ENCODE measurements at places on chromosomes 16 and 17. TPM values are rescaled to one million over a fixed set of nuclear protein-coding genes. Genes with fewer than 3 reads are reported as not detected.
A peak's percentile ranks its signal among the peaks of the same experiment; 100 is the strongest.

DNA sequence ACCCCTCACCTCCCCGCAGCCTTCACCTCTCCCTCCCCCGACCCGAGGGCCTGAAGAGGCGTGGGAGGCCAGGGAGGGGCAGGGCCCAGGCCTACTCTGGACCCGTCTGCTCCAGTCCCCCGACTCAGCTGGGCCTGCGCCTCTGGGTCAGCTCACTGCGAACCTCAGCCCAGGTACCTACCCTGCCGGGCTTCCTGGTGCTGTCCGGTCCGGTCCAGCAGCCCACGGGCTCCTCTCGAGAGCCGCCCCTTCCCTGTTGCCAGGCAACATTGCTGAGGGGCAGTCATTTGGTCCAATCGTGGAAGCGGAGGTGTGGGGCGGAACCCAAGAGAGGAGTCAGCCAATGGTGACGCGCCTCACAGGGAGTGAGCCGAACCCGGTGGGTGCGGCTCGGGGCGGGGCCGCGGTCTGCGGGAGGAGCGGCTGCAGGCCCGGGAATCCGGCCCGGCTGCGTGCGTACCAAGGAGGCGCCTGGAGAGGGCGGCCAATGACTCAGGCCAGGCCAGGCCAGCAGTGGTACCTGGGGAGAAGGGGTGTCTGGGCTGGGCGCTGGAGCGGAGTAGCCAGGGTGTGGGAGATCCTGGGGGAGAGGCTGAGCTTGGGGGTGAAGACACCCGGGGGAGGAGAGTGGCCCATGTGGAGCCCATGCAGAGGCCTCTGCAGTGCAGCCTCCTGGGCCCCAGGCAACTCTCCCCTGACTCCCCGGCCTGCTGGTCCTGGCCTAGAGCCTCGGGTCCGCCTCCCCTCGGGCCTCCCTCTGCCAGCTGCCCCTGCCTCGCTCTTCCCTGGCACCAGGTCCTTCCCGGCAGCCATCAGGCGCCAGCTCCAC is at the start of gene MEAK7:
TSS of gene MEAK7 (minus strand) at position 240 of the 829 bp plus-strand sequence. CDS start 6,573 bp downstream, outside the sequence.
- DNase-seq = peak; percentile 98

The OMG gene
- total RNA-seq = 4.4 TPM

The SLC25A11 gene
- 67.8 TPM for total RNA-seq

DNA sequence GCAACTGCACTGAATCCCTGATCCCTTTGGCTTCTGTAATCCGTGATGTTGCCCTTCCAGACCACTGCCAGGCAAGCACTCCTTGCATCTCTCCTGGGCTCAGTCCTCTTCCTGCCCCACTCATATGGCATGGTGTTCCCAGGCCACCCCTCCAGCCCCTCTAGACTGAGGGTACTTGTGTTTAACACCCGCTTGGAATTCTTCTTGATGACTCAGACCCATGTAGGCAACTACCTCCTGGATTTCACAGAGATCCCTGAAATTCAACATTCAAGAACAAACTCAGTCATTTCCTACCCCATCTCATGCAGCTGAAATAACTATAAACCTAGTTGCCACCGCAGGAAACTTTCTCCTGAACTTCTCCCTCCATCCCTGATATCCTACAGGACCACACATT is 541.9 kb upstream of the CDH11 start:
- no peak for DNase-seq

The CNGB1 gene
- total RNA-seq = not detected

- DNase-seq = peak; percentile 37
Measured at GRCh38 chr17:74815550-74816370, 39.6 kb upstream of the NAT9 start.

DNA sequence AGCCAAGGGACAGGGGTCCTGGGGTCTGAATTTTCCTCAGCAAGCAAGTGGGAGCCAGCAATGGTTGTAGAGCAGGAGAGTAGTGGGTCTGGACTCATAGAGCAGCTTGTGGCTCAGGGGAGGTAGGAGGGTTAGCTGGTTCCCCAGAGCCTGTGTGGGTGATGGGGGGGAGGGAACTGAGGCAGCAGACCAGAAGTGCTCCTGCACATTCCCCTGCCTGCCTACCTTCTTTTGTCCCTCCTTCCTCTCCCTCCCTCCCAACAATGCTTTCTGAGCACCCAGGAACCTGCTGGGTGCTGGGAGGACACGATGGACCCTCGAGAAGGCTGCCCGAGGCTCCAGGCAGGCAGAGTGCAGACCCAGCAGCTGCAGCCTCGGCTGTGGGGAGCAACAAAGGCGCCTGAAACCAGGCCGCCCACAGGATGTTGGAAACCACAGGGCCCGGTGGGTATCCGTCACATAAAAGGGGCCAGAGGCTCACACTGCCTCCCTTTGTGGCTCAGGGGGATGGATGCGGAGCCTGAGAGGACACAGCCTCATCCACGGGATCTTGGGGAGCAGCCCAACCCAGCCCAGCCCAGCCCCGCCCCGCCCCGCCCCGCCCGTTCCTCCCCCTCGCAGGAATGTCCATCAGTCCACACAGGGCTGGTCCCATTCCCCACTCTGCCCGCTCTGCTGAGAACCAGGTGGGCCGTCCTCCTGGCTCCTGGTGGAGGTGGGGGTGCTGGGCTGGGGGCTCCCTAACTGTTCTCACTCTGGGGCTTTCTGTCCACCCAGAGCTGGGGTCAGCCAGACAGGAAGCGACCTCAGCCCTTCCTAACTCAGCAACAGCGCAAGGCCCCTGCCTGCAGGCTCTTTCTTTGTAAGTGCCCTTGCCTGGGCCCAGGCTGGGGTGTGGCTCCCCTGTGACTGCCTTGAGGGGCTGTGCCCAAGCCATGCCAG is 1.7 kb upstream of the NLRC3 start:
- peak; percentile 27 for DNase-seq

The GLP2R gene
- not detected for total RNA-seq

DNA sequence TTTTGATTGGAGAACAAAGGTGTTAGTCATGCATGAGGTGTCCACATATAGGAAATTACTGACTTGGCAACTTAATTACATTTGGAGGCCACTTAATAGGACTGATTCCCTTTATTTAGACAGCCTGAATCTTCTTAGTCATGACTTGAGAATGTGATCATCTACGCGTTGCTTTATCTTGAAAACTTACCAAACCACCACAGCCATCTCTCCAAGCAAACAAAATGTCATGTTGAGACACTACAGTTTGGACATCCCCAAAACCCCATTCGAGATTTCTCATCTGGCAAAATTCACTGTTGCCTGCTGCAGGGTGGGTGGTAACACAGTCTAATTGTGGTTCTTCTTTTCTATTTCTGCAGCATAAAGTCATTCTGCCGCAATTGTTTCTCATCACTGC is 176.5 kb upstream of the CDH5 start:
- DNase-seq = no peak

DNA sequence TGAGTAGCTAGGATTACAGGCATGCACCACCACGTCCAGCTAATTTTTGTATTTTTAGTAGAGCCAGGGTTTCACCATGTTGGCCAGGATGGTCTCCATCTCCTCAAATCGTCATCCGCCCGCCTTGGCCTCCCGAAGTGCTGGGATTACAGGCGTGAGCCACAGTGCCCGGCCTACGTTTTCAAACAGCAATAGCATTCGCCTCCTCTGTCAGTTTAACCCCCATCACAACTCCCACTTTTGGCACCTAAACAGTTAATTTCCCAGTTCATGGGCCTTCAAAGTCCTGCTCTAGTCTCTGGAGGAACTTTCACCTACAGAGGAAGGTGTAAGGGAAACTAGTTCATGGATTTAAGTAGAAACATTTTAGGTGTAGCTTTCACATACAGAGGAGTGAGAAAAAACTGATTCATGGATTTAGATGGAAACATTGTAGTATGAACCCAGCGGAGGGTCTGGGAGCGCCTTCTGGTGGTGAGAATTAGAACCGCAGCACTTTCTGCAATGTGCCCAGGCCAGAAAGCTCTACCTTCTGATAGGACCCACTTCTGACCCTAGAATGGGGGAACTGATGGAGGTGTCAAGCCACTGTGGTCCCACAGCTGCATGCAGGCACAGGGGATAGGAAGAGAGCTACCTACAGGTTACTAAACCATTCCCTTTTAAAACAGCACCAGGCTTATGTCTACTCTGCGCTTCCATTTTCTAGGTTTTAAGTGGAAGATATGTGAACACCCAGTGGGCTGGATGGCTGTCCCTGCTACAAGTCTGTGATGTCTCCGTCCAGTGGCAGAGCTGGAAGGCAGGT is 12.0 kb upstream of the MEOX1 start:
- peak; percentile 83 for DNase-seq

- no peak for DNase-seq
Measured at GRCh38 chr16:80656161-80656560, 115.4 kb downstream of the DYNLRB2 start.

The C16orf96 gene
- not detected for total RNA-seq

DNA sequence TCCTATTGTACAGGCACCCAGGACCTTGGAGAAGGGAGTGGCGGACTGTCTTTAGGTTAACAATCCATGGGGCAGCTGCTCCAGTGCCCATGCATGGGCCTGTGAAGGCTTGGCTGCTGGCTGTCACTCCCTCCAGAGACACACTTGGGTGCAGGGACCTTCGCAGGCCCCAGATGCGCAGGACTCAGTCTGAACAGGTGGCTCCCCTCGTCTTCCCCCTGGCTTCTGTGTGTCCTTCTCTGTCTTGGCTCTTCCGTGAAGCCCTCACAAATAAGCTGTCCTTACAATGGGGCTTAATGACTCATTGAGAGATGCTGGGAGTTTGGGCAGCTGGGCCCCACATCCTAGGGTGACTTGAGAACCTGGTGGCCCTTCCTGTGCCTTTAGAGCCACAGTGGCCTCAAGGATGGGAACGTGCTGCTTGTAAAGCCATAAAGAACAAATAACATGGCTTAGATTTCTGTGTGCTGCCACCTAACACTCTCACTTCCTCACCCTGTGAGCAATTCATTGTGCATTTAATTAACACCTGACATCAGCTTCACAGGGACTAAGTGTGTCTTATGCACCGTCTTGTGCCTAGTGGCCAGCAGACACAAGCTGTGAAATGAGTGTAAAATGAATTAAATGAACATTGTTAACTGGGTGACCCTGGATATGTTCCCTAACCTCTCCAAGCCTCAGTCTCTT is 340.7 kb downstream of the SNX29 start:
- no peak for DNase-seq

DNA sequence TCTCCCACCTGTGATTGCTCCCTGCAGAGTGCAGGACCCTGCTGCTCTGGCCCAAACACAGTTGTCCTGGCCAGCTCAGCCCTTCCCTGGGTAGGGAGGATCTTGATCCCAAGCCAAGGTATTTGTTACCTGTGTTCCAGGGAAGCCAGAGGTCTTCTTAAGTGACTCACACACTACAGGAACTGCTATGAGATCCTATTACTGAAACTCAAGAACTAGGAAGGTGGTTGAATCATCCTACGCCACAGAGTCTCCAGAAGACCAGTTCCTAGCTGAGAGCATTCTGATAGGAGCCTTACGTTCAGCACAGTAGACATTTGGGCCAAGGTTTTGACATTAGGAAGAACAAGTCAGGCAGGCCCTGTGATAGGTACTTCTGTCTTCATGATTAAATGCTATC is 12.0 kb downstream of the CHST6 start:
- no peak for DNase-seq

DNA sequence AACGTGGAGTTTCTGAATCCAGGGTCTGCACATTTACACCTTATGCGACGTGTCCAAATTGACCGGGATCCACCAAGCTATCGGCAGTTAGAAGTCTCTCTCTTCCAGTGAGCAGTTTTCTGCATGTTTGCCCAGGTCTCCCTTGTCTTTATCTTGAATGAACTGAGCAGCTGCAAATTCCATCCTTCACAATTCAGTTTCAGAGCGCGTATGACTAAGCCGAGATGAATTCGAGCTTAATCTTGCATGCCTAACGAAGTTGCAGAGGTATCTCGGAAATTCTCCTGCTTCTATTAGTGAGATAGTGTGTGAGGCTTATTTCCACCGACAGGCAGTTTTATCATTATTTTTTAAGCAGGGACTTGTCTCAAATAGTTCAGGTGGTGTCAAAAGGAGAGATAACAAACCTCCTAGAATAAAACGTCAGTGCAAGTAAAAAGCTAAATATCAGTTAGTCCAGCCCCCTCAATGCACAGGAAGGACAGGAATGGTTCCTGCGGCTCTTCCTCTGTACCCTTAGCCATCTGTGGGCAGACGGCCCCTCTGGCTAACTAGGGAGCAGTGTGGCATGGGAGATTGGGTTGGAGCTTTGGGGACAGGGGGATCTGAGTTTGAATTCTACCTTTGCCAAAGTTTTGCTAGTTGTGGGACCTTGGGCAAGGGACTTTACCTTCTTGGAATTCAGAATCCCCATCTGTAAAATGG is 93.0 kb upstream of the GPR139 start:
- DNase-seq = no peak

GRCh38 chr17:58605986-58606385 is 85.9 kb downstream of the TEX14 start:
- DNase-seq = no peak

DNA sequence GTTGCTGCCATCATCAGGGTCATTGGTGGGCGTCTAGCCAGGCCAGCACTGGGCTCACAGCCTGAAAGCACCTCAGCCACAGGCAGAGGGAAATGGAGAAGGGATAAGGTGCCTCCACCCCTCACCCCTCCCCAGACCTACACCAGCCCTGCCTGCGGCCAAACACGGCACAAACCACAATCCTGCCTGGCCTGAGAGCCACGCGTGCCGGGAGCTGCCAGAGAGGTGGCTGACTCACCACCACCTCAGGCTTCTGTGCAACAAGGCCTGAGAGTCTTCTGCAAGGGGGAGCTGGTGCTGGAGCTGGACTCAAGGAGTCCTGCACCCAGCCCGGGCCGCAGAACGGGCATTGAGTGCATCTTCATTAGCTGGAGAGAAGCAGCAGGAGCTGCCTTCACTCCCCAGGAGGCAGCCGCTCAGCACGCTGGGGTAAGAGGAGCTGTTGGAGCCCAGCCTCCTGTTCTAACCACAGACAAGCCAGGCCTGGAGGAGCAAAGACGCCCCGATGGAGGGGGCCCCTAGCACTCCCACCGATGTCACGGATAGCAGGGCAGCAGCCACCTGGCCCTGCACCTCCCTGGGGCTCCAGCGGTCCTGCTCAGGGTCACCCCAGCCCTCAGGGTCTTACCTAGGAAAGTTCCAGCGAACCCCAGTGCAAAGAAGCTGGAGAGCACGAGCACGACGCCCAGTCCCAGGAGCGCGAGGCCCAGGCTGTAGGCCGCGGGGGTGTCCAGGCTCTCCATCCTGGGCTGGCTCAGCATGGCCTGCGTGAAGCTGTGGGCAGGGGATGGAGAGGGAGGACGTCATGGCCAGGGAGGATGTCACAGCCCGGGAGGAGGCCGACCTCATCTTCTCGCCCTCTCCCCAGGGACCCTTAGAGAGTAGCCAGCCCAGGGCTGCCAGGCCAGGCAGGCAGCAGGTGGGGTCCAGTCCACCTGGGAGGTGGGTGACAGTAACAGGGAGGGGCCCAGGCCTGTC is 16.0 kb upstream of the RASD1 start:
- DNase-seq = no peak

The CBX8 gene
- 5.1 TPM for total RNA-seq

The HIRIP3 gene
- total RNA-seq = 9.3 TPM

DNA sequence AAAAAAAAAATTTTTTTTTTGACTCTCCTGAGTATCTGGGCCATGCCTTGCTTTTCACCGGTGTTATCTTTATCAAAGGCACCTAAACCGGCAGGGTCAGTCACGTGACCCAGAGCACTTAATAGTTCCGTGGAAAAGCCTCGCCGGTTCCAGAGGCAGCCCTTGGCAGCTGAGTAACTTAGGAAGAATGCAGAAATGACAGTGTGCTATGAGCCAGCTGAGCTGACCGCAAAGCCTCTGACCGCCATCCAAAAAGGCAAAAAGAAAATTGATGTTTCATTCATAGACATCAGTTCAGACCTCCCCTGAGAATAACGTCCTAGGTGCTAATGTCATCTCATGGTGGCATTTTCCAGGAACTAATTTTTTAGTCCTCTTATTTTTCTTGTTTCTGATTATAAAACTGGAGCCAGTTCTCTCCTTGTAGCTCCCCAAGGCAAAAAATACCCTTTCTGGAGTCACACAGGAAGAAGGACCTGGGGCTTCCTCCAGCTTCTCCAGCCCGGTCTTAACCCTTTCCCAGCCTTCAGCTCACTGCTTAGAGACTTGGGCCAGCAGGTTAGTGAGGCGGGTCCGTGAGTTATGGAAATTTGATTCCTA is 122.6 kb downstream of the SOCS1 start:
- DNase-seq = peak; percentile 93
